Hematopoietic multipotent progenitor cell treated with erythropoietin and hydrocortisone succinate and interleukin-3 and kit ligand, for 6 days (in vitro differentiated cells): ENCODE measurements at places on chromosomes 3 and 15.
A peak's percentile ranks its signal among the peaks of the same experiment; 100 is the strongest.

DNA sequence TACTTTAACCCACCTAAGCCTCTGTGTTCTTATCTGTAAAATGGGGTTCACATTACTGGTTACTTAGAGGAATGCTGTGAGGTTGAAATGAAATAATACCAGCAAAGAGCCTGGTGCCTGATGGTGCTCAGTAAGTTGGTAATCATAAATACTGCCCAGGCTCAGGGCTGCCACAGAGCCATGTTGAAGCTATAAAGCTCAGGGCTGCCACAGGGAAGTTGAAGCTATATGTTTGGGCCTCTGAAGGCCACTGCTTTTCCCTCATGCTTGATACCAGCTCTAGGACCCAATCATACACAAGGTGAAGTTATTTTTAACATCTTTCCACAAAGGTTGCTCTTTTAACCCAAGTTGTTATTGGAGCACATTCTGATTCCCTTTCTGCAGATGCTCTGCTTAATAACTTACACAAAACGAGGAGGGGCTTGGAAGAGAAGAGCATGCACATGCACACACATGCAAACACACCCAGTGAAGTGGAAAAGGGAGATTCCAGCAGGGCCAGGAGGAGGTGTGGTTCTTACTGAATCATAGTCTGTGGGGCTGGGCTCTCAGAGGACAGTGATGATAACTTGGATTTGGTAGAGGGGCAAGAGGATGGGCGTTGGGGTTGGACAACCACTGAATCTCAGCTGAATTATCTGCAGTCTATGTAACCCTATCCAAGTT lies 17.4 kb downstream of the PARP14 start:
- no peak for DNase-seq

DNA sequence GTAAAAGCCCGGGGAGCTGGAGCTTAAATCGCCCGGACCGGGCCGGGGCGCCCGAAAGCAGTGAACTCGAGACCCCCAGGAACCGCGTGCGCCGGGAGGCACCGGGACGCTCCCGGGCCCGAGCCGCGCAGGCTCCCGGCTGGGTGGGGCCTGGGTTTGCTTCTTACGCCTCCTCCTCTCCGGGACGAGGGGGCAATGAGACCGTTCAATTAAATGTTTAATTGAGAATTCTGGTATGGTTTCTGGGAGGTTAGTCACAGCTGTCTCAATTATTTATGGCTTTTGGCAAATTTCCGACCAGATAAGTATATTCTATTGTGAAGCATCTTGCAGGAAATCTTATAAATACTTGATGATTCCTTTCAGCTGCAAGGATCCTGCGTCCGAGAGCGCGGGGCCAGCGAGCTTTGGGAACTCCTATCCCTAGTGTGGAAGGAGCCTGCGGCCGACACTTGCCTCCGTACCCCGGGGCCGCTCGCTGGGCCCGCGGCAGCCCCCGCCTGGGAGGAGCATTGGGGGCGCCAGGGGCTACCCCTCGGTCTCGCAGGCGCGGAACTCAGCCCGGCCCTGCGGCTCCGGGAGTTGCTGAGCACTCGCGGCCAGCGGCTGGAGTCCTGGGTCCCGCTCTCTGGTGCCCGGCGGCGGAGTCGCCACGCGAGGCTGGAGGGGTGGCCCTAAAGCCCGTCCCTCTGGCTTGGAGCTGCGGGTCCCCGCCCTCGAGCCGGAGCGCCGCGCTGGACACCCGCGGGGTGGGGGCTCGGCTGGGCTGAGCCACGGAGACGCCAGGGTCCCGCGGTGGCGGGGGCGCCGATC lies 10.3 kb downstream of the ISL2 start:
- DNase-seq = peak; percentile 32

GRCh38 chr3:180295811-180296210 lies 259.1 kb upstream of the PEX5L start:
- no peak for DNase-seq

- DNase-seq = no peak
These were observed 127.9 kb downstream of the MYRIP start for GRCh38 chr3:39937315-39937714.

- no peak for DNase-seq
These were observed 16.0 kb downstream of the LPP start for GRCh38 chr3:188169830-188170455.

DNA sequence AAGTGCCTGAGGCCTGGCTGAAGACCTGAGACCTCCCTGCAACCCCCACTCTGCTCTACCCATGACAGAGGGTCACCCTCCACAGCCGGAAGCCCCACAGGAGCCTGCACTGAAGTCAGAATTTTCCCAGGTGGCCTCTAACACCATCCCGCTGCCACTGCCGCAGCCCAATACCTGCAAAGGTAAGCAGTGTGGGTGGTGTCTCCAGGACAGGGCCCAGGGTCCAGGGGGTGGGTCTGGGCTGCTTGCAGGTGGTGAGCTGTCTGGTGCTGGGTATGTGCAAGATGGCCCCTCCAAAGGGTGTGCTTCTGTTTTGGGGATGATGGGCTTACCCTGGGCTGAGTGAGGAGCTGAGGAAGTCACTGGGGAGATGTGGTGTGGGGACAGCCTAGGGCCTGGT lies 69.9 kb downstream of the FBLN2 start:
- no peak for DNase-seq

DNA sequence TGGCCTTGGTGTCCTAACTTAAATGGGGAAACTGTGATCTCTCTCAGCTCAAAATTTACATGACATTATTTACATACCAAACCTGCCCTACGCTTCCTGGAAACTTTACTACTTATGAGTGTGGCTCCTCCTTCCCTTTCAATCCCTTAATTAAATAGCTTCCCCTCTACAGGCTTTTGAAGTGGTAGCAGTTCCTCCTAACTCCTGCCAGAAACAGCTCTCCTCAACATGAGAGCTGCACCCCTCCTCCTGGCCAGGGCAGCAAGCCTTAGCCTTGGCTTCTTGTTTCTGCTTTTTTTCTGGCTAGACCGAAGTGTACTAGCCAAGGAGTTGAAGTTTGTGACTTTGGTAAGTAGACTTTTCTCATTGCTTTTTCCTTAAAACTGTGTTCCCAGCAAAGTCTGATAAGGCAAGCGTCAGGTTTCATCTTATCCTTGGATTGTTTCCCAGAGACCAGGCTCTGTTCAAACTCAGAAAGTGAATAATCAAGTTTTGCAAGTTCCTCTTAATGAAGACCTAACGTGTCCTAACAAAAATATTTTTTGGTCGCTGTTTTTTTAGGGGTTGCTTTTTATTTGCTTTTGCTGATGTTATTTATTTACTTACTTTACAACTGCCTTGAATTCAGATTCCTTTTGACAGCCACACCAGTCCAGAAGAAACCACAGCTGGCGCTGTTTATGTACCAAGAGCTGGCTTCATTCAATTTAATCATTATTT lies at the start of gene ACP3:
Gene ACP3, plus strand, starts transcription at position 179 of the 720 bp plus-strand sequence. Its CDS starts 50 bp downstream, at position 229.
- DNase-seq = peak; percentile 66

GRCh38 chr3:167051421-167051820 lies 328.7 kb downstream of the ZBBX start:
- no peak for DNase-seq

DNA sequence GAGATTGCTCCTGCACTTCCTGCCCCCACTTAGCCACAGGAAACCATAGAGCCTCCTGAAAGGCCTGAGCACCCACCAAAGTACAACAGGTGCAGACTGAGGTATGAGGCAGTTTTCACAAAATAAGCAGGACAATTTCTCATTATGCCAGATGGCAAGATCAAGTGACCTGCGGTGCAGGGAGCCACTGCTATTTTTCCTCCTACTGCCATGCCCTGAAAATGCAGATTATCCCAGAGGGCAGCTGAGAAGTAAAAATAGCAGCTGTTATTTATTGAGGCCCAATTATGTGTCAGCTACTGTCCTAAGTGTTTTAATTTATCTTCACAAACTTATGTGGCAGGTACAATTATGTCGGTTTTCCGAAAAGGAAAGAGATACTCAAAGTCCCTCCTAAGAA lies 209.5 kb upstream of the ST8SIA2 start:
- no peak for DNase-seq

DNA sequence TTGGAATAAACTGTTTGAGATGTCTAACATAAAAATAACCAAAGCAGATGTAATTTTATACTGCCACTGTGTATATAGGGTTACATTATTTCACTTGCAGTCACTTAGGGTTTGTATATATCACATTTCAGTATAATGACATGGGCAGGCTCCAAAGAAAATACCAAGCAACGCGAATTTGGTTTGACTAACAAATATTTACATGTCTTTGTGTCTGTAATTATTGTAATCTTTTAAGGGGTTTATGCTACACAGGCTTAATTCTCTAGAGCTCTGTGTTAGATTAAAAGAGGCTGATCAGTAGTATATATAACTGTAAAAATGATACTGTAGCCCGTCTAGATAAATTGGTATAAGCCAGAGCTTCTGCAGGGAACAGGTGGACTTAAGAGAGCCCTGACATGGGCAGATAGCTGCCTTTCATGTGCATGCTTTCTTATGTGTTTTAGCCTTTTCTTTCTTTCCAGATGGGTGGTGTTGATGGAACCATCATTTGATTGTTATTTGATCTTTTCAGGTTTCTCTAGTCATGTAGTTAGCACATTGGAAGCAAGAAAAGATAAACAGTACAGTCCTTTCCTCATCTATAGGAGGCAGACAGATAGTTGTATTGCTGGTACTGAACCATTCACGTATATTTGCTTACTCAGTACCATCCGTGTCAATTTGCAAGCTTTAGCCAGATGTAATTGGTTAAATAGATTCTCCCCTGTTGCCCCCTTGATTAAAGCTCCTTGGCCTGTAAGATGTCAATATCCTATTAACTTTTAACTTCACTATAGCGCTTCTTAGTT lies 86.1 kb downstream of the GALK2 start:
- DNase-seq = no peak
